ENCODE measurements at places on chromosomes 4 and X. TPM values are rescaled to one million over a fixed set of nuclear protein-coding genes. Genes with fewer than 3 reads are reported as not detected.

GLRB gene
- 0.54 TPM for total RNA-seq

GAGE2A gene
- not detected for total RNA-seq

GRCh38 chrX:30010471-30010870, 204.9 kb upstream of the MAGEB2 start:
- no peak overlapping the region for H3K27ac ChIP-seq
- H3K27me3 ChIP-seq = no peaks in the 10 kb centered on the region
- no peak overlapping the region for H3K4me3 ChIP-seq
- H3K36me3 ChIP-seq = no peaks in the 10 kb centered on the region

DNA sequence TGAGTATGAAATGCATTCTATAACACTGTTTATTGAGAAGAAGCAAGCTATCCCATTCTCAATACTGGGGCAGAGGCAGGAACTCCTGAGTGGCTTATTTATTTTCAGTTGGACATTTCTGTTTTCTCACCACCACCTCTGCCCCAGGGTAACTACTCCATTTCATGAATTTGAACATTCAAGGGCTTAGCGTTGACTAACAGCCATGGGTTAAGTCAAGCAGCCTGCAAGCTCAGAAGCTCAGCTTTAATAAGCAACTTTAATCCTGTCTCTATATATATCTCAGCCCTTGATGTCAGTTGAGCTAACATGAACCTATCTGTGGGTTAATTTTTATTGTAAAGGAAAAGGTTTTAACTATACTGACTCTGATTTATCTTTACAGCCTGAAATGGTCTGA, 93.8 kb downstream of the MBNL3 start:
- no peak for DNase-seq
- no peak overlapping the region for H3K4me3 ChIP-seq
- H3K27ac ChIP-seq = no peak overlapping the region
- H3K27me3 ChIP-seq = no peaks in the 10 kb centered on the region

GRCh38 chrX:113770071-113770470, 813.8 kb upstream of the HTR2C start:
- H3K27ac ChIP-seq = no peak overlapping the region
- no peak overlapping the region for H3K4me3 ChIP-seq
- no peaks in the 10 kb centered on the region for H3K4me1 ChIP-seq
- no peaks in the 10 kb centered on the region for H3K36me3 ChIP-seq
- no peaks in the 10 kb centered on the region for H3K27me3 ChIP-seq

DNA sequence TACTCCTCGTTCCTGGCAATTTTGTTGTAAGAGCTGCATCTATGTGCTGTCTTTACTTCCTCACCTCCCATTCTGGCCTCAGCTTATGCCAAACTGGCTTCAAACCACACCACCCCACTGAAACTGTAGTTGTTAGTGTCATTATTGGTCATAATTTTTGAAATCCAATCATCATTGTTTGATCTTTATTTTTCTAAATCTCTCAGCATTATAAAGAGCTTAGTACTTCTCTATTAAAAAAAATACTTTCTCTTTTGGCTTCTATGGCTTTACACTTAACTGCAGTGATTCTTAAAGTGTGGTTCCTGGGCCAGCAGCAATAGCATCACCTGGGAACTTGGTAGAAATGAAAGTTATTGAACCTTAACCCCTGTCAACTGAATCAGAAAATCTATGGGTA, 83.5 kb upstream of the GRPR start:
- H3K27me3 ChIP-seq = no peaks in the 10 kb centered on the region
- H3K4me3 ChIP-seq = no peak overlapping the region
- no peak for DNase-seq
- no peak overlapping the region for H3K27ac ChIP-seq
- no peaks in the 10 kb centered on the region for H3K4me1 ChIP-seq

GRCh38 chr4:85527815-85528214, 52.9 kb downstream of the ARHGAP24 start:
- DNase-seq = no peak
- no peak overlapping the region for H3K27ac ChIP-seq
- H3K27me3 ChIP-seq = no peaks in the 10 kb centered on the region
- H3K4me1 ChIP-seq = no peaks in the 10 kb centered on the region
- no peak overlapping the region for H3K4me3 ChIP-seq

- H3K4me1 ChIP-seq = no peaks in the 10 kb centered on the region
- H3K27me3 ChIP-seq = no peaks in the 10 kb centered on the region
- H3K36me3 ChIP-seq = no peaks in the 10 kb centered on the region
- no peak overlapping the region for H3K27ac ChIP-seq
- no peak for DNase-seq
Measured at GRCh38 chr4:14679906-14680305, 322.4 kb upstream of the CPEB2 start.

- H3K36me3 ChIP-seq = no peaks in the 10 kb centered on the region
- DNase-seq = no peak
- H3K4me1 ChIP-seq = no peaks in the 10 kb centered on the region
- H3K27me3 ChIP-seq = no peaks in the 10 kb centered on the region
- H3K4me3 ChIP-seq = no peak overlapping the region
Measured at GRCh38 chr4:86876894-86877685, 15.1 kb downstream of the C4orf36 start.
